Endothelial cell (in vitro differentiated cells): ENCODE measurements at places on chromosomes 1 and 21. TPM values are rescaled to one million over a fixed set of nuclear protein-coding genes. Genes with fewer than 3 reads are reported as not detected.

CCDC17 gene
- total RNA-seq, result 3.9 TPM

- DNase-seq, result no peak
Observed at GRCh38 chr1:169395955-169396354, 28.0 kb downstream of the BLZF1 start.

GRCh38 chr1:179786815-179787685 lies 44.0 kb downstream of the FAM163A start:
- no peak for DNase-seq

GRCh38 chr1:87594736-87595383 lies 266.2 kb downstream of the LMO4 start:
- DNase-seq, result no peak

DNA sequence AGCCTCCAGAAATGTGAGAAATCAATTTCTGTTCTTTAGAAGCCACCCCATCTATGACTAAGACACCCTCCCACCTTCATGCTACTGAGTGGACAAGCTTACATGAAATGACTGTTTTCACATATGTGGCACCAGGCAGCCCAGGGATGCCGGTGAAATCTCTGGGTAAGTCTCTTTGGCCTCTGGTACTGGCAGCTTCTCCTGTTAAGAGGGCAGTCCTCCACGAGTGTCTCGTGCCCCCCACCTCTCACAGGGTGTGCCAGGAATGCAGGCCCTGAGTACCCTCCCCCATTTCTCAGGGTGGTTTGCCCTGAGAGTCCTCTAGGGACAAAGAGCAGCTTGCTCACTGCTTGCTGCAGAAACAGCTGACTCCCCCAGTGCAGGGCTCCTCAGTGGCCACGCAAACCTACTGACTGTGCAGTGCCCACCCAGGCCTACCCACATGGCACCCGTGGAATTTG lies 3.2 kb upstream of the PRXL2B start:
- DNase-seq, result no peak
